HT1080 (cell line): ENCODE measurements at places on chromosomes 12 and 14. TPM values are rescaled to one million over a fixed set of nuclear protein-coding genes. Genes with fewer than 3 reads are reported as not detected.

Gene MYF6
- not detected in 2 replicates for total RNA-seq

Gene NRXN3
- 0.67 and 1.2 TPM in 2 replicates for total RNA-seq

Gene ZNF891
- total RNA-seq = 0.30 and 0.37 TPM in 2 replicates

Gene TMEM30B
- total RNA-seq = not detected in 2 replicates

Gene PPM1H
- 2.1 and 3.0 TPM in 2 replicates for total RNA-seq

Gene TCHP
- 8.7 and 11.1 TPM in 2 replicates for total RNA-seq

Gene TTC9
- 0.80 and 0.87 TPM in 2 replicates for total RNA-seq
